ENCODE measurements at places on chromosomes 1 and 21.

DNA sequence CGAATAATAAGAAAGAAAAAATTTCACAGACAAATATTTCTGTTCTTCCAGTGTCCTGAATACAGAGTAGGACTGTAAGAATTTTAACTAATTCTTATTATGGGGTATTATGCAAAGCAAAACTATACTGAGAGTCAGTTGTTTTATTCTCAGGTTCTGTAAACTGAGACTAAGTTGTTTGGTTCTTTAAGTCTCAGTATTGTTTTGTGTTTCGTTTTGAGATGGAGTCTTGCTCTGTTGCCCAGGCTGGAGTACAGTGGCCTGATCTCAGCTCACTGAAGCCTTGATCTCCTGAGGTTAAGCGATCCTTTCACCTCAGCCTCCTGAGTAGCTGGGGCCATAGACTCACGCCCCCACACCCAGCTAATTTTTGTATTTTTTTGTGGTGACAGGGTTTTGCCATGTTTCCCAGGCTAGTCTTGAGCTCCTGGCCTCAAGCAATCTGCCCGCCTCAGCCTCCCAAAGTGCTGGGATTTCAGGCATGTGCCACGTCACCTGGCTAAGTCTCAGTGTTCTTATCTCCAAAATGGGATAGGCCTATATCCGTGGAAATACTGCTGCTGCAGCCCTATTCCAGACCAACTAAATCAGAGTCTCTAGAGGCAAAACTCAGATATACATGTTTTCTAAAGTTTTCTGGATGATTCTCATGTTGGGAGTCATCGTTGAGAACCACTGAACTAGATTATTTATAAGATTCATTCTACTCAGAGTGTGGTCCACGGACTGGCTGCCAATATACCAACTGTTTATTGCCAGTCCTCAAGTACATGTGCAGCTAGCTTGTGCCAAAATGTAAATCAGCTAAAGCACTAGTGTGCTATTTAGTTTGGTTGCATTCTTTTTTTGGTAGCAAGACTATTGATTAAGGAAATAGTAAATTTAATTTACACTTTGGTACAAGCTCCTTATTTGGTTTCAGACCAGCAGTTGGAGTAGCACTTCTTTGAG is 116.6 kb downstream of the HS2ST1 start:
- DNase-seq: no peak

- DNase-seq: no peak
Measured at GRCh38 chr1:245246433-245246832, 91.6 kb downstream of the KIF26B start.

DNA sequence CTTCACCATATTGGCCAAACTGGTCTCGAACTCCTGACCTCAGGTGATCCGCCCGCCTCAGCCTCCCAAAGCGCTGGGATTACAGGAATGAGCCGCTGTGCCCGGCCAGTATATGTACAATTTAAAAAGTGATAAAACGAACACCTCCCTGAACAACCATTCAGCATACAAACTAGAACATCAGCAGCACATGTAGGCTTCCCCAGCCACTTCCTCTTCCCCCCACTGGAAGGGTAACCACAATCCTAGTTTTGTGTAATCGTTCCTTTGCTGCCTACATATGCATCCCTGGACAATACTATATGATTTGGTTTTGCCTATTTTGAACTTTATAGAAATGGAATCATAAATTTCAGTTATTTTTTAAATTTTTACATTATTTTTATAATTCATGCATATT is 60.4 kb downstream of the DESI2 start:
- DNase-seq: no peak

DNA sequence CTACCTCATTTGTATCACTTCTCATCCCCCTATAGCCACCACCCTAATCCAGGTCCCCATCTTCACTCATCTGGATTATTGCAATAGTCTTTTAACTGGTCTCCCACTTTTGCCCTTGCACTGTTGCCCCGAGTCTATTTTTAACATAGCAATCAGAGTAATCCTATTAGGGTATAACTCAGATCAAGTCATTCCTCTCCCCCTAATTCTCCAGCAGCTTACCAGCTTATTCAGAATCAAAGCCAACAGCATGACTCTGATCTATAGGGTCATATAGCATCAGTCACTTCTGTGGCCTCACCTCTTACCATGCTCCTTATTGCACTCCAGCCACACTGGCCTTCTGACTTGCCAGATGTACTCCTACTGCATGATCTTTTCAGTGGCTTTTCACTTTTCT is 140.7 kb downstream of the PAPPA2 start:
- no peak for DNase-seq

GRCh38 chr1:164228928-164229327 is 330.1 kb upstream of the PBX1 start:
- DNase-seq: no peak

GRCh38 chr1:226552061-226552460 is 3.5 kb downstream of the STUM start:
- DNase-seq: no peak

DNA sequence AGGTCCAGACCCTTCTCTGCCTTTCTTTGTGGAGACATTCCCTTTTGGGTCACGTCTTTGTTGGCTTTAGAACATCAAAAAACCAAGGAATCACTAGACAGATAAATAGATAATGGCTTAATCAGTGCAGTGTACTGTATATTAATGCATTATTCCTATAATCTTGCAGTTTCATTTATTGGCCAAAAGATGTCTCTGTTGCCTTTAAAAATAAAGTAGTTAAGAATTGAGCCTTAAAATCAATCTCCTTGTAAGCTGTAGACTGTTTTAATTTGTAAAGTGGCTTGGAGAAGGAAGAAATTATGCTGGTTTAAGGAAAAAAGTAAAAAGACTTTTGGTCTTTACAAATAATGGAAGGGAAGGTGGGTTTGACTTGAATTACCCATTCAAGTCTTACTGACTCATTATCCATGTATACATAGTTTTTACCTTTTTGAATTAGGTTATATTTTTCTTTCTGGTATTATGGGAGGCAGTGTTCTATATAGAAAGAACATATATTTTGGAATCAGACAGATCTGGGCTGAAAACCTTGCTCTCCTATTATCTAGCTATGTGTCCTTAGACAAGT is 84.6 kb downstream of the VPS13D start:
- DNase-seq: peak; percentile 11

DNA sequence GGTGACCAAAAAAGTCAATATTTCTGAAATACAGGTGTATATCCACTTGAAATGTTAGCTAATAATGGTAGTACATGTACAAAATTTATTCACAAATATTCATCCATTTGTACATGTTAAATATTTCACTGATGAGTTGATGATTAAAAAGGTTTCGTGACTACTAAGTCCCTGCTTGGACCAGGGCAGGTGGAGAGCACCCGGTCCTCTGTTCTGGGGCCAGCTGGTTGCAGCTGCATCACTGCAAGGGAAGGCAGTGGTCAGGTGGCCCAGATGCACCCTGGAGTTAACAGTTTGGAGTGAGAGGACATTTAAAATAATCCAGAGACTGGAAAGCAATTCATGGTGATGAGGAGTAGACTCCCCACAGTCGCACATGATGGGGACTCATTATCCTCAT is 141.2 kb downstream of the ZBTB18 start:
- no peak for DNase-seq

DNA sequence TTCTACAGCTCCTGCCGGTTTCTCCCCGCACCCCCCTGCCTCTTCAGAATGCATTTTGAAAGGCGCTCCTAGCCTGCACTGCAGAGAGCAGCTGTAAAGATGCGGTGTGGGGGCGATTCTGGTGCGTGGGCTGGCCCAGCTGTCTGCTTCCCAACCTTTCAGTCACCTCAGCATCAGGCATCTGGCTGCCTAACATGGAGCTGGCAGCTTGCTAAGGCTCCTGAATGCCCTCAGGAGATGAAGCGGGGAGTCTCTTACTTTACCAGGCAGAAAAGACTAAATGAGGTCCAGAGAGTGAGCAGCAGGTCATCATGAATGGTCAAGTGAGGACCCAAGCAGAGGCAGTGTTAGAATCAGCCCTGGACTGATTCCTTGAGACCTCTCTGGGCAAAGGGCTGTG is 8.7 kb downstream of the IER5 start:
- DNase-seq: no peak

DNA sequence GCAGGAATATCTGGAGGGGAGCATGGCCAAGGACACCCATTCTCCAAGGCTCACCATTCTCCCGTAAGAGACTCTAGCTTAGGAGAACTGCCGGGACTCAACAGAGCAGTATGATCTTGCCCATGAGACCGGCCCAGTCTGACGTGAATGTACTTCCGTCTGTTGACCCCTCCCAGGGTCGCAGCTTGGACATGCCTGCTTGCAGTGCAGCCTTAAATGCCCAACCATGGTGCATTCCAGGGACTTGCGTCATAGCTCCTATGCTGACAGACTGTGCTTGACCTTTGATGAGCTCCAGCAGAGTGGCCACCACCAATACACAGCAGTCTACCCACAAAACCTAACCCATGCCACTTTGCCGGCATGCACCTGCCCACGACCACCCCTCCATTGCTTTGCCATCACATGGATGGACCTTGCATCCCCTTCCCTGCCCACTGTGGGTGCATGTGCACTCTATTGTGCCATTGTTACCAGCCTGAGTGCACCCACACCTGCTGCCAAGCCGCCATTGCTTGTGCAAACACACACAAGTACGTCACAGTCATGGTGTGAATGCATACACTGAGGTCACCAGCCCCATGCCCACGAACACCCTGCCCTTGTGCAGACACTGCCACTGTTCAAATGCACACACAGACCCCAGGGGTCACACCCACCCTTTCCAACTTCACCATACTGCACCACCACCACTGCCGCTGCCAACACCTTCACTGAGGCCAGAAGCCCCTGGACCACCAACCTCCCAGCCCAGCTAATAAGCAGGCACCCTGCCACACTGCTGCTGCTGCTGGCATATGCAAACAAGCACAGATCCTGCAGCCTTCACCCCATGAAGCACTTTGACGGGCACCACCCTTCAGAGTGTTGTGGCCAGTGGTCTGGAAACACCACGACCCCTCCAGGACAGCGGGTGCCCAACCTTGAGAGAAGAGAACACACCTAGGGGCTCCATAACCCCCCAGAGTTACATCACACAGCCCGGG is 1141.3 kb downstream of the BRINP3 start:
- DNase-seq: no peak

DNA sequence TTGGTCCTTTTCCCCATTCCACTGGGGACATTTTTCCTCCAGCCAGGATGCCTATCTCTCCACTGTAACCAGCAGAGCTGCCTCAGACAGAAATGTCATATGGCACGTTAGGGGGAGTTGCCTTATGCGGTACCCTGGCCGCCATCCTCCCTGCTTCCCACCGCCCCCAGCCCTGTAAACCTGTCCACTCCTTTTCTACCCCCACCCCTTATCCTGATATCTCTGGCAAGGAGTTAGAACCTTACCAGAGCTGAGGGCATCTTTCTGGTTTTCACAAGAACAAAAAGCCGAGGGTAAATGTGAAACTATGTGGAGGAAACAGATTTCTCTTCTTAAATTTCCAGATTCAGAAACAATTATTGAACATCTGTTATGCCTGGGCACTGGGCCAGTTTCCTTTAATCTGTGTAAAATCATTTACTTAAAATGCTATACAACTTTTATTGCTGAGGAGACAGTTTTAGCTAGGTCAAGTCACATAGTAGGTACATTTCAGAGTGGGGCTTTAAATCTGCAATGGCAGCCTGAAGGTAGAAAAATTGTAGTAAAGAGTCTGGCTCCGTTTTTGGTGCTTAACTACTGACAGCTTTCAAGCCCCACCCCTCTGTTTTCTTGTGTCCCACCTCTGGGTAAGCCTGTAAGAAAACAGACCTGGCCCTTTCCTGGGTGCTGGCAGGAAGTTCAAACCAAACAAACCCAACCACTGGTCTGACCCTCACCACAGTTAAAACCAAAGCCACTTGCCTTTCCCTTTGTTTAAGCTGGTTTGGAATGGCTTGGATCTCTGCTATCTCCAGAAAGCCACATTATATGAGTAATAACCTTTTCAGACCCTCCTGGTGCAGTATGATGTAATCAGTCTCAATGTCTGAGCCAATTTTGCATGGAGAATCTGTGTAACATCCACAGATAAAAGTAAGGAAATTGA is 319.0 kb downstream of the HHAT start:
- DNase-seq: no peak

DNA sequence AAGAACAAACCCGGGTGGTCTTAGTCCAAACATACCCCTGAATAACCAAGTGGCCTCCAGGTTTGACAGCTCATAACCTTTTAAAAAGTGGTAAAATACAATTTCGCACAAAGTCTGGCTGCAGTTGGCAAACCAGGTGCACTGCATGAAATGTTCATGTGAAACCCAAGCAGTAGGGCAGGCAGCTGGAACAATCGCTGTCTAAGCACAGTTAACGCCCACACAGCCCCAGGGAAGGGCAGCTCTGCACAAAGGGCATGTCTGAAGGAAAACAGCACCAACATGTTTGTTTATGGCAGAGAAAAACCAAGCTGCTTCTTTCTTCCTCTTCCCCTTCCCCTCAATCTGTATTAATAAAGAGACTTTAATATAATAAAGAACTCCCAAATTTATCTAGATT is 49.5 kb downstream of the KIAA1614 start:
- no peak for DNase-seq

DNA sequence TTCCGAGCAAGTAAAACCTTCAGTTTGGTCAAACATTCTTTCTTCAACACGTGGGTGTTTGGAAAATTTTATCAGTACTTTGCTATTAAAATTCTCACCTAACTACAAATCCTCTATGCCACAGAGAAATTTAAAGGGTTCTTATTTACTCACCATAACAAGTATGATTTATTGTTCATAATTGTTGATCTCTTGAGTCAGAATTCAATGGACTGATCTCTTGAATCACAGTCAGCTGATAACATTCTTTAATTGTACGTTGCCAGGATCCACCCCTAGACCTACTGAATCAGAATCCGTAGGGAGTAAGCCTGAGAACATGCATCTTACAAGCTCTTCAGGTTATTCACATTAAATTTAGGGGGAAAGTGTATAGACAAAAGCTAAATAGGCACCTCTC is 51.2 kb downstream of the DIPK1A start:
- no peak for DNase-seq

- no peak for DNase-seq
Measured at GRCh38 chr1:195335541-195335940, 1272.7 kb downstream of the KCNT2 start.

GRCh38 chr1:228983661-228984060 is 248.4 kb downstream of the RHOU start:
- DNase-seq: no peak

- DNase-seq: no peak
Measured at GRCh38 chr1:203041351-203041932, 15.2 kb downstream of the PPFIA4 start.

- no peak for DNase-seq
Measured at GRCh38 chr1:233061265-233061664, 110.9 kb downstream of the NTPCR start.

- DNase-seq: no peak
Measured at GRCh38 chr1:20250340-20250989, 40.2 kb upstream of the VWA5B1 start.

- no peak for DNase-seq
Measured at GRCh38 chr1:61680500-61680899, 44.4 kb downstream of the TM2D1 start.

Measured in CD4-positive, alpha-beta T cell treated with Interleukin-1 beta for 1 hour (primary cell).